ENCODE measurements at places on chromosomes 16 and 17.

DNA sequence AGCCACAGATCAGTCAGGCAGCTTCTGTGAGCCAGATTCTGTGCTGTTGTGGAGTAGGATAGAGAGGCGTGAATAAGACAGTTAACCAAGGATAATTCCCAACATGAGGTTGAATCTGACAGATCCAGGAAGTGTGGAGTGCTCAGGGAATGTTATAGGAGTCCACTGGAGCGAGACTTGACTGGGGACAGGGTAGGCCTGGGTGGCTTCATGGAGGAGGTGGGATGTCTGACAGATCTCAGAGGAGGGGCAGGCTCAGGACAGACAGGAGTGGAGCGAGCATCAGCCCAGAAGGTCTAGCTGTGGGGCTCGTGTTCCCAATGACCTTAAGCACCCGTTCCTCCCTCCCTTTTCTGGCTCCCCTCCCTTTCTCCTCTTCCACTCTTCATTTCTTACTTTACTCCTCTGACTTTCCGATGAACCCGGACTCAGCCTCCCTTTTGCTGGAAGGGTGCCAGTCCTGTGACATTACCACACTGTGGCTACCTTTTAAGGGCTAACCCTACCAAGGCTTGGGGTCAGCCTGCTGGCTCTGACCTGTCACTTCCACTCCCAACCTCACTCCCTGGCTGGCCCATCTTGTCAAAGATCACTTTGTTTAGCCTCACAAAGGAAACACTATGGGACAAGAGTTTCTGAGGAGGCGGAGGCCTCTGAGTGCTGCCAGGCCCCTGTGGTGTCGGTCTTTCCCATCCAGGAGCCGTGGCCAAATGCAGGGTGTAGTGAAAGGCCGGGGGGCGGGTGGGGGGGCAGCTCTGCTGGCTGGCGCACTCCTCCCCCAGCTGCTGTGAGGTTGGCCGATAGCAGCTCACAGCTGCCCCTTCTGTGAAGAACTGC lies 28.5 kb upstream of the EFCAB13 start:
- DNase-seq = no peak

DNA sequence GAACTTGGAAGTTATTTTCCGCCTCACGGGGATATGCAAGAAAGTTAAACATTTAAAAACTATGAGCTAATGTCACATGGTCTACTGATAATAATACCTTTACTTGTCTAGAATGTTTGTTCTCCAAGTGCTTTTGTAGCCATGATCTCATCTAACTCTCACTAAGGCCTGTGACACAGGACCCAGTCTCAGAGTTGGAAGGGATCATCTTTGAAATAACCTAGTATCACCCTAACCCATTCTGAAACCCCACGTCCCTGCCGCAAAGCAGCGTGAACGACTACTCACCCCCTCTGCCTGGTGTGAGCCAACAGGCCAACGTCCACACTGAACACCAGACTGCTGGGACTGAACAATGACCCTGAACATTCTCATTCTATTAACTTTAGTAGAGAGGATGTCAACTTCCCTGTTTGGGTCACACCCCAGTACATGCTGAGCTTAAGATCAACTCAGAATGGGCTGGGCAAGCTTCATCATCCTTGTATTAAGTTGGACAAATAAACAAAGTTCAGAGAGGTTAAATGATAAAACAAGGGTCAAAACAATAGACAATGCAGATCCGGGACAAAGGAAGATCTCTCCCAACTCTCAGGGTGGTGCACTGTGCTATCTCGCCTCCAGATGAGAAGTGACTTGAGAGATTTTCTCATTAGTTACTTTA lies 54.8 kb upstream of the BCAR1 start:
- peak; percentile 24 for DNase-seq

GRCh38 chr17:50210240-50211225 lies 9.1 kb upstream of the COL1A1 start:
- DNase-seq = peak; percentile 99

DNA sequence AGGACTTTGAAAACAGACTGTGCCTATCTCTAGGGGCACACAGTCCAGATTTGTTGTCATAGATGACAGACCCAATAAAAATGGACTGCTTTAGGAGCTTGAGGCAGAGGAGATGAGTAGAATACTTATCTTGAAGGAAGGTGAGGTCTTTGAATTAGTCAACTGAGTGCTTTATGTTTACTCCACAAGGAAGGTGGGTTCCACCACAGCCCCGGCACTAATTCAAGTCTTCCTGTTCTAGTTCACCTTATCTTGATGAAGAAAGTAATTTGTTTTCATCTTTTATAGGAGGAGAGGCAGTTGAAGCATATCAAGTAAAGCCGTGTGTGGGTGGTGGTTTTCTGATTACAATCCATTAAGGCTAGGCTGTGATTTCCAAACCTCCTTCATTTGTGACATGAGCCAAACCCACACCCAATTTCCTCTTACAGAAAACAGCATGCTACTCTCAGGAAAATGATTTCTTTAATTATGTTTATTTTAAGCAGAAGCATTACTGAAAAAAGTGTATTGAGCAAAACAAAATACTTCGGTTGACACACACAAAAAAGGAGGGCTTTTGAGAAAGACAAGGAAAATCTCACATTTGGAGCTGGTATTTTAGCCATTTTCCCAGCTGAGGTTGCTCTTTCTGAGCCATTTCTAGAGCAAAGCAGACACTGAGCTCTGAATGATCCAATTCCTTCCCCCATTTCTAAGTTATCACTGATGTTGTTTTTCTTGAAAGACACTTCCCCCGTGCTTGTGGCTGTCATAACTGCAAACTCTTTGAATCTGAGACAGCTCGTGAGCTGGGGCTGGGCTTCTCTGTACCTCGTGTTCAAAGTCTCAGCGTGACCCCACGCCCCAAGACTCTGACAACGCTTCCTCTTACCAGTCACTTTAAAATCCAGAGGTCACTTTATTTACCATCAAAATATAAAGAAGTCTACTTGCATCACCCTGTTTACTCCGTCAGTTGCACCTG lies 35.4 kb downstream of the CDRT15 start:
- DNase-seq = peak; percentile 14

DNA sequence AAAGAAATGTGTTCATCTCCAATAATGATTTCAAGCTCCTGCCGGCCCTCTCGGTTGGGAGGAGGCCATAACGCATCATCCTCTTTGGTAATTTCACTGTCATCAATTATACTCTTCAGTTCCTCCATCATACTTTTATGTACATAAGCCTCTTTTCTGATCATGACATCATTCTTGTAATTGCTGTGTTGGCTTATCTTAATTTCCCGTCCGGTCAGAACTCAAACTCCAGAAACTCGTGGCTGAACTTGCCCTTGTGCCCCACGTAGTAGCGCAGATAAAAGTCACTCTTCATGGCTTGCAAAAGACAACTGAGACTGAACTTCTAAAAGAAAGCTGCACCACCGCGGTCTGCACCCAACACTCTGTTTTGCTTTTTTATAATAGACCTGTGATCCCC lies 13.6 kb downstream of the TMEM220 start:
- no peak for DNase-seq

GRCh38 chr17:17941015-17941414 lies 31.2 kb downstream of the TOM1L2 start:
- DNase-seq = no peak

- no peak for DNase-seq
These were observed 17.3 kb upstream of the LASP1NB start for GRCh38 chr17:38907930-38908675.

- no peak for DNase-seq
These were observed 2.1 kb downstream of the CLTC start for GRCh38 chr17:59621771-59622170.

DNA sequence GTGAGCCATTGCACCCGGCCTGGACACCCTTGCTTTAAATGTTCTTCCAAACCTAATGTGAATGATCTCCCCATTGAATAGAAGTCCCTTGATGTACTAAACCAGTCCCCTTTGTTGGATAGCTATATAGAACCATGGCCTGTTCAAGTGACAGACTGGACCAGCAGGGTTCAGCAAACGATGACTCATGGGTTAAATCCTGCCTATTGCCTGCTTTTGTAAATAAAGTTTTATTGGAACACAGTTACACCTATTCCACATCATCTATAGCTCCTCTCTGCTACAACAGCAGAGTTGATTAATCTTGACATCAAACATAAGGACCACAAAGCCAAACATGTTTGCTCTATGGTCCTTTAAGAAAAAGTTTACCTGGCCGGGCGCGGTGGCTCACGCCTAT lies 56.1 kb downstream of the CRISPLD2 start:
- DNase-seq = no peak

- DNase-seq = no peak
These were observed 4.1 kb upstream of the CD2BP2 start for GRCh38 chr16:30358990-30359870.

- DNase-seq = peak; percentile 73
These were observed at the start of gene EDC4 for GRCh38 chr16:67872631-67873434. TSS of gene EDC4 (plus strand) at chr16:67873052. CDS start at chr16:67873262, 210 bp downstream.

DNA sequence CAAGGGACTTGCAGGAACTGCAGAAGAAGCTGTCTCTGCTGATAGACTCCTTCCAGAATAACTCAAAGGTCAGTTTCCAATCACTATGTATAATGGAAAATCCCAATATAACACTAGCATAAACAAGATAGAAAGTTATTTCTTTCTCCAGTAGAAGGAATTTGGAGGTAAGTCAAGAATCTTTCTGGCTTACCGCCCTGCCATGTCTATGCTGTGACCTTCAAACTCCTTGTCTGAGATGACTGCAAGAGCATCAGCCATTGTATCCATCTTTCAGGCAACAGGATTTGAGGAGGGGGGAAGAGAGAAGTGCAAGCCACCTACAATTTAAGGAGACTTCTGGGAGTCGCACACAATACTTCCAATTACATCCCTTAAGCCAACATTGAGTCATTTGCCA lies 2.7 kb downstream of the LDAF1 start:
- DNase-seq = no peak

GRCh38 chr17:42058063-42058462 lies 7.7 kb upstream of the C17orf113 start:
- DNase-seq = no peak

- DNase-seq = peak; percentile 59
These were observed 169.9 kb downstream of the CYB561 start for GRCh38 chr17:63275971-63276745.
